ENCODE measurements at places on chromosomes 2 and 18.

- DNase-seq, result no peak
Observed at GRCh38 chr2:190911813-190912212, 31.2 kb downstream of the GLS start.

DNA sequence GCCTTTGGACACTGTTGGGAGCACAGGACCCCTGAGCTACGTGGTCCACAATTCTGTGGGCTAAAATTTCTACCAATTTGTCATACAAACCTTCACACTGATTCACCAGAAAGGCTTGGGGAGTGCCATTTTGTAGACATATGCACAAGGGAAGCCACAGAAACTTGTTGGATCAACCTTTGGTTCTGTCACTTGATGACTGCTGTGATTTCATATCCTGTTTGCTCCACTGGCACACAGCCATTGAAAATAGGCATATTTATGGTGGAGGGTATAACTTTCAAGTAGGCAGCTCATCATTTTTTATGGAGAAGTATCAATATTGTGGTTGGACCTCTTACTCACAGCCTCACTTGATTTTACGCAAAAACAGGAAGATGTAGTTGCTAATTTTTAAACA, 10.5 kb downstream of the NAPG start:
- DNase-seq, result no peak

- no peak for DNase-seq
Observed at GRCh38 chr2:126664234-126664633, 8.3 kb downstream of the GYPC start.

DNA sequence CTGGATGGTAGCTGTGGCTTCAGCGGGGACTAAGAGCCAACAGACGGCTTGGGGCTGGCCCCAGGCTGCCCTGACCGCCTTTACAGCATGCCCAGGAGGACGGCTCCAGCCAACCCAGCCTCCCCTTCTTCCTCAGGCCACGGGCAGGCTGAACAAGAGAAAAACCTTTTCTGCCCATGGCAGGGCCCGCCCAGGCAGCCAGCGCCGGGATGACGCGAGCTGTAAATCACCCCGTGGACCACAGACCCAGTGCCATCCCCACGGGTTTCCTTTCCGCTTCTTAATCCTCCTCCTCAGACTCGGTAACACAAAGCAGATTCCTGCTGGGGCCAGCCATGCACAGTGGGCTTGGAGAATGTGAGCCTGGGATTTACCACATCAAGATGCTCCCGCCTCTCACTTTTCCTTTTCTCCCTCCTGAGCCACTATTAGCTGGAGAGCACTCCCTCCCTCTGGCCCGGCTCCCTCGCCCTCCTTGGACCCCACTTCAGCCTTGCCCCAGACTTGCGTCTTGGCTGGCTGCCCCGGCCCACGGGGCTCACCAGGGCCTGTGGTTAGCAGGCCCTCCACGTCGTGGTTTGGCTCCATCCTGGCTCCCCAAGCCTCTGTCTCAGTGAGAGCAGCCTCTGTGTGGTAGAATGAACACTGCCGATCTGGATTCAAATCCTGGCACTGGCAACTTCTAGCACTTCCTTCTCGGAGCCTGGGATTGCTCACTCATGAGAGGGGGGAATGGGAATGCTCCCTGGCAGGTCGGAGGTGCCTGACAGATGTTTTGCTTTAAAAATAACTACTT, 31.4 kb downstream of the ATOH8 start:
- no peak for DNase-seq

DNA sequence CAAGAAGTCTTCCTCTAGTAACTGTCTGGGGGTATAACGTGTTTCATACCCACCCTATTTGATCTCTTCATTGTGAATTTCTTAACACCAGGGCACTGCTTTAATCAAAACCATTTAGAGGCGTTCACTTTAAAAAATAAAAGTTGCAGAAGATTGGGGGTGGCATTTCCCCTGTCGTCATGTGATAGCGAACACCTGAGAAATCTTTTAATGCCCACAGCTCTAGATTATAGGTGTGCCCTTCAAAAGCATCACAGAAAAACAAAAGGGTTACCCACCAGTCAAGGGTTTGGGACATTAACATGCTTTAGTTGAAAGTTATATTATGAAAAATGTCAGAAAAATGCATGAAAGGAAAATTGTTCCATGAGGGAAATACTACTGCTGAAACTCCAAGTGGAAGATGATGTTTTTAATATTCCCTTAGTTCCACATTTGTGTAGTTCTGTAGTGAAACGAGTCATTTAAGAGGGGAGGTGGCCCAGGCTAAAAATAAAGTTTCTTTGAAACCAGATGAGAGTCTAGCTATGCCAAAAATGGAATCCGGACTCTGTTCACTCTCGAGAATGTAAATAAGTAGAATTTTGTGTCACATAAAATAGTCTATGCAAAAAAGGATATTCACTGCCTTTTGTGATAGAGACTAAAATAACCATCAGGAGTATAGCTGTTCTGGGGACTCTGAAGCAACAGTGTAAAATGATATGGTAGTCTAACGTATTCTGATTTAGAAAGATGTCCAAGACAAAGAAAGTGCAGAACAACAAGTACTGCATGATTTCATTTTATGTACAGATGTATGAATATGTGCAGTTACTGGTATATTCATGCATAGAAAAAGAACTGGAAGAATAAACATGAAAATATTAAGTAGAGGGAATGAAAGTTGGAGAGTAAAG, 95.3 kb downstream of the TMEM247 start:
- no peak for DNase-seq

- DNase-seq, result peak; percentile 45
Observed at GRCh38 chr2:9474361-9475057, at the start of gene IAH1. Gene IAH1, plus strand, starts transcription at chr2:9474551. Its CDS starts 16 bp downstream, at chr2:9474567.

DNA sequence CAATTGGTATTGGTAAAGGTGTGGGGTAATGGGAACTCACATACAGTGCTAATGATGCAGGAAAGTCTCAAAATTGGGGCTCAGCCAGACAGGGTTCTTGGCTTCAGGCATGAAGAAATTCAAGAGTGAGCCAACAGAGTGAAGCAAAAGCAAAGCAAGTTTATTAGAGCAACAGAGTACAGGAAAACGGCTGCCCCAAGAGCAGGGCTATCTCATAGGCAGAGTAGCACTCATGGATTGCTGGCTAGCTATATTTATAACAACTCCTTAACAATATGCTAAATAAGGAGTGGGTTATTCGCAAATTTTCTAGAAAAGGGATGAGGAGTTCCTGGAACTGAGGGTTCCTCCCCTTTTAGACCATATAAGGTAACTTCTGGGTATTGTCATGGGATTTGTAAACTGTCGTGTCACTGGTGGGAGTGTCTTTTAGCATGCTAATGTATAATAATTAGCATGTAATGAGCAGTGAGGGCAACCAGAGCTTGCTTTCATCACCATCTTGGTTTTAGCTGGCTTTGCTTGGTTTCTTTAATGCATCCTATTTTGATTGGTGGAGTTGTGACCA, 233.8 kb upstream of the NOL4 start:
- no peak for DNase-seq

- no peak for DNase-seq
Observed at GRCh38 chr2:56713161-56713676, 529.4 kb downstream of the CCDC85A start.

GRCh38 chr2:113061241-113061640, 2.2 kb downstream of the IL36RN start:
- no peak for DNase-seq

DNA sequence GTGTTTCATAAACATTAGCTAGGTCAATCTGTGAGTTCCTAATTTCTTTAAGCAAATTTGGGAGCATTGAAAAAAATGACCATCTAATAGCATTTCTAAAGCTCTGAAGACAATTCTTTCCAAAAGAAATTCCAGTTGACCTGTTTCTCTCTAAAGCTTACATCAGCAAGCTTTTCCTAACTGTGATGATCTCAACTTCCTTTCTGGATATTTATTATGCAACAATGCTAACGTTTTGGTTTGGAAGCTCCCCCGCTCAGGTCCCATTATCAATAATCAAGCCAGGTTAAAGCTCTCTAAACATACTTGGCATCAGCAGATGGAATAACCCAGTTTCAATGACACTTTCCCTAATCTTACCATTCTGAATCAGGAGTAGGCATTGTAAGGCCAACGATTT, 196.3 kb upstream of the TANK start:
- no peak for DNase-seq

GRCh38 chr2:143988082-143988481, 531.8 kb downstream of the ZEB2 start:
- no peak for DNase-seq

- no peak for DNase-seq
Observed at GRCh38 chr2:88450925-88451810, 1.3 kb downstream of the FOXI3 start.

GRCh38 chr2:217652761-217653639, 349.8 kb downstream of the TNS1 start:
- no peak for DNase-seq

- no peak for DNase-seq
Observed at GRCh38 chr2:40360652-40361051, 91.2 kb downstream of the SLC8A1 start.

All from activated CD4-positive, CD25-positive, alpha-beta regulatory T cell (primary cell).